ENCODE measurements at places on chromosomes 13 and 19. TPM values are rescaled to one million over a fixed set of nuclear protein-coding genes. Genes with fewer than 3 reads are reported as not detected.

GRCh38 chr19:632579-633067 is 714 bp downstream of the POLRMT start:
- no peak for DNase-seq

DNA sequence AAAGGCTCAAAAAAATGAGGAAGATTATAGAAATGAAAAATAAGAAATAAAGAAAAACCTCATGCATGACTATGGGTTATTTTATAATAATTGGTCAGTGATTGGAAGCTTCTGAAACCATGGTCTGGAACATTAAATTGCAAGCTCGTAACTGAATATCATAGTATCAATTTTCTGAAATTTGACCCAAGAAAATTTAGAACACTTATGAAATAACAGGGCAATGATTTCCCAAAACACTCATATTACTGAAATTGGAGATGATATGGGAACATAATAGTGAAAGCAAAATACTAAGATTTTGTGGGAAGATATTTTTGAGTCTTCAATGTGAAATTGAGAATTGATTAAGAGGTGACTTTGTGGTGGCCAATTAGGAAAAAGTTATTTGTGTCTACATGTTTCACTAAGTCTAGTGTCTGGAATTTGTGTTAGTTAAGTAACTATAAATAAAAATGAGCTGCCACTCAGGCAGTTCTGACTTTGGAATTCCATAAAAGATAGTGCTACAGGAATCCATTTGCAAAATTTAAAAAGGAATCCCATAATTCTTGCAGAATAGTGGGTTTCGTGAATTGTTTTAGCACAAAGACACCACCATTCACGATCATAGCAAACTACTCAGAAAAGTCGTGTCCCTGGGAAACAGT is 603.0 kb downstream of the LMO7 start:
- DNase-seq = no peak

GRCh38 chr19:17751912-17752273 is 616 bp downstream of the FCHO1 start:
- no peak for DNase-seq

The SPACA4 gene
- polyA plus RNA-seq = not detected

DNA sequence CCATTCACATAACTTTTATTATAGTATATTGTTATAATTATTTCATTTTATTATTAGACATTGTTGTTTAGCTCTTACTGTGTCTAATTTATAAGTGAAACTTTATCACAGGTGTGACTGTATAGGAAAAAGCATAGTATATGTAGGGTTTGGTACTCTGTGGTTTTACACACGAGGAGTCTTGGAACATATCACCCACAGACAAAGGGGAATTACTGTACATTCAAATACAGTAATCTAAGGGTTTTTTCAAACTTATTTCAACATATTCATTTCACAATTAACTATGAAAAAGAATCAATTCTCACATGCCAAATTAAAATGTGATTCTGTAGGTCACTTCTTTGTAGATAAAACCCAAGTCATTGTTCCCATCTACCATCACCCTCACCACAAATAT is 46.0 kb downstream of the RBM26 start:
- DNase-seq = no peak

GRCh38 chr19:54955376-54955775 is 8.0 kb upstream of the NLRP7 start:
- no peak for DNase-seq

GRCh38 chr13:97386801-97387484 is 47.0 kb upstream of the RAP2A start:
- peak; percentile 66 for DNase-seq

- no peak for DNase-seq
Observed at GRCh38 chr19:41912899-41913537, 15.2 kb downstream of the ERFL start.

- peak; percentile 100 for DNase-seq
Observed at GRCh38 chr13:49443704-49444523, at the start of the genes CAB39L and SETDB2. TSS of gene CAB39L (minus strand) at chr13:49444064. CDS start at chr13:49382910, 61,154 bp downstream. TSS of gene SETDB2 (plus strand) at chr13:49444274. CDS start at chr13:49451894, 7,620 bp downstream.

The BRME1 gene
- 3.1 TPM for polyA plus RNA-seq

GRCh38 chr13:32642858-32643257 is 56.6 kb downstream of the PDS5B start:
- no peak for DNase-seq

DNA sequence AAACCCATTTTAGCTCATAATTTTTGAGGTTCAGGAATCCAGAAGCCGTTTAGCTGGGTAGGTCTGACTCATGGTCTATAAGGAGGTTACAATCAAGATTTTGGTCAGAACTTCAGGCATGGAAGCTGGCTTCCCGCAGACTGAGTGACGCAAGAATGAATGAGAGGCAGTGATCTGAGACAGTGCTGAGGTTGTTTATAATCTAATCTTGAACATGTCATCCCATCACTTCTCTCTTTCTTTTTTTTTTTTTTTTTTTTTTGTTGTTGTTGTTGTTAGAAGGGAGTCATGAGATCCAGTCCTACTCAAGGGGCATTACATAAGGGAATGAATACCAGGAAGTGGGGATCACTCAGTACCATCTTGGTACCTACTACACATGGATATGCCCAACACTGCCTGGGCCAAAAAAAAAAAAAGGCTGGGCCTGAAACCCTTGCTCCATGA is 217.4 kb downstream of the DLEU7 start:
- DNase-seq = no peak

DNA sequence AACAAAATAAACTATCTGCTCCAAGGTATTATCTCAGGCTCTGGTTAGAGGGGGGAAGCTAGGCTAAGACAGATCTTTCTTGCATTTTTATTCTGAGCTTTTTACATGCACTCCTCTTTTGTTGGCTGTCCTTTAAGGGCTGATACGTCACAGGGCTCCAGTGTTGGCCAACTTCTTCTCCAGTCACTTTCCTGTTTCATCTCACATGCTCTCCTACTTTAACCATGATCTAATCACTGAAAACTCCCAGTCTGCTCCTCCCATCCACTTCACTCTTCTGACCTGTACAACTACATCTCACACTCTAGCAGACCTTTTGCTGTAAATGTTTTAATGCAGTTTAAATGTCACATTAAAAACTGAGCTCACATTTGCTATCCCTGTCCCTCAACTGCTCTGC is 510.0 kb upstream of the KLF12 start:
- no peak for DNase-seq

The GEMIN7 gene
- polyA plus RNA-seq = 13.5 TPM

- DNase-seq = no peak
Observed at GRCh38 chr13:50995854-50996253, 86.3 kb downstream of the RNASEH2B start.

GRCh38 chr13:72180253-72180952 is 313.4 kb upstream of the DACH1 start:
- DNase-seq = no peak

The LHFPL6 gene
- 127 TPM for polyA plus RNA-seq

The PSG1 gene
- not detected for polyA plus RNA-seq

- DNase-seq = no peak
Observed at GRCh38 chr13:66837246-66837645, 392.9 kb downstream of the PCDH9 start.

DNA sequence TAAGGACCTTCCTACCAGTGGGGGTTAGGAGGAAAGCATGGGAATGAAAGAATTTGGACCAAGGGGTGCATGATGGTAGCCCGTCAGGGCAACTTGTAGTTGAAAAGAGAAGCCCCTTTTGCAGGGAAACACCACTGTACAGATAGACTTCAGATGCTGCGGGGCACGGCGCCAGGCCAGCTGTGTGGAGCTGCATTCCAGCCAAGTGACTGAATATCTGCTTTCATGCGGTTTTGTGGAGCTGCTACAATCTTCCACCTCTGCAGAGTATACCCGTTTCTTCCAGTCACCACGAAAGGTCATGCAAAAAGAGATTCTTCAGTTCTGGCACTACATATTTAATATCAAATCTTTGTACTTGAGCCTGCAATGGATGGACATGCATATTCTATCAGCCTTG is 104.7 kb downstream of the RGCC start:
- no peak for DNase-seq

The FXYD3 gene
- 77.6 TPM for polyA plus RNA-seq

- no peak for DNase-seq
Observed at GRCh38 chr13:76707360-76707759, 178.8 kb downstream of the KCTD12 start.

The SIGLEC11 gene
- 0.82 TPM for polyA plus RNA-seq

DNA sequence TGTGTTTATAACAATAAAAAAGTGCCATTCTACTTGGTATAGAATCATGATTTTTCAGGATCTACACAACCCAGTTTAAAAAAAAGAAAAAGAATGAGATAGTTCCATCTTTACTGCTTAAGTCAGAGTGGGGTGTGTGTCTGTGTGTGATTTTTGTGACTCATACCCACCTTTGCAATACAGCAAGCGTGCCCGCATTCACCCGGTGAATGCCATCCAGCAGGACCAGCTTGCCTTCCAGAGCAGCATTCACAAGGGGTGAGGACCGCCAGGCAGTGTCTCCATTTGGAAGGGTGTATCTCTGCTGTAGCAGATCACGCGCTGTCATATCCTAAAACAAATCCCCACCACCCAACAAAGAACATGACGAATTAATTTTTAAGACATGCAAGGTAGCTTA is 127.7 kb downstream of the VWA8 start:
- no peak for DNase-seq

The PTH2 gene
- not detected for polyA plus RNA-seq

GRCh38 chr13:29954082-29955028 is 103.9 kb upstream of the UBL3 start:
- DNase-seq = no peak

- DNase-seq = peak; percentile 80
Observed at GRCh38 chr19:34254698-34255432, 511 bp downstream of the GARRE1 start.

DNA sequence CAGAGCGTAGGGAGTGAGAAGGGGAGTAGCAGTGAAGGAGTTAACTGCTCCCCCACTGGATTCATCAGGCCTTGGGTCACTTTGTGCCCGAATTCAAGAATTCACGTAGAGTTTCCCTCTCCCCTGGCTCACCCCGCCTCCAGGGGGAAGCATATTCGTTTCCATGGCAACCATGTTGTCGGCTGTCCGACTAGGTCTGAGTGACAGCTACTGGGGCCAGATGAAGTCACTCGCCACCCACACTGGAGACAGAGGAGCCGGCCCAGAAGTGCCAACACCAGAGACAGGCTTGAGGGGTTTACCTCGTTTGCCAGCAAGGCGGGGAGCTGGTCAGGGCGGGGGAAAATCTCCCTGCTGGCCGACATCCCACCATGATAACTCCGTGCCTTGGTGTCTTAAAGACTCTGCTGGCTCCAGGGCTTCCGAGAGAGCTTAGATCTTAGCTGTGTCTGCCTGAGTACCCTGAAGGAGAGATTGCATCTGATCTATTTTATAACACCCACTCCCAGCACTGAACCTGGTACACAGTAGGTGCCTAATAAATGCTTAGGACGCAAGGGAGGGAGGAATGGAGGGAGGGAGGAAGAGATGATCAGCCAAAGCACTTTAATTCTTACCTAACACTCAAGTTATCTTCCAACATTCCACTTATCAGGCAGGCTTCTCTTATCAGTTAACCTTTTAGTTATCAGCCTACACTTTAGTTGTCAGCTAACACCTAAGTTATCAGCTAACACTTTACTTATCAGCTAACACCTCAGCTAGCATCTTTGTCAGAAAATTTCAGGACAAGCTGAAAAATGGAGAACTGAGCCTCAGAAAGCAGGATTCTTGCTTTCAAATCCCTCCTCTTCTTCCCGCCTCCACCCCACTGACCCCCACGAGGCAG is 57.2 kb upstream of the ZNRF4 start:
- DNase-seq = no peak

The KCNC3 gene
- 0.88 TPM for polyA plus RNA-seq

DNA sequence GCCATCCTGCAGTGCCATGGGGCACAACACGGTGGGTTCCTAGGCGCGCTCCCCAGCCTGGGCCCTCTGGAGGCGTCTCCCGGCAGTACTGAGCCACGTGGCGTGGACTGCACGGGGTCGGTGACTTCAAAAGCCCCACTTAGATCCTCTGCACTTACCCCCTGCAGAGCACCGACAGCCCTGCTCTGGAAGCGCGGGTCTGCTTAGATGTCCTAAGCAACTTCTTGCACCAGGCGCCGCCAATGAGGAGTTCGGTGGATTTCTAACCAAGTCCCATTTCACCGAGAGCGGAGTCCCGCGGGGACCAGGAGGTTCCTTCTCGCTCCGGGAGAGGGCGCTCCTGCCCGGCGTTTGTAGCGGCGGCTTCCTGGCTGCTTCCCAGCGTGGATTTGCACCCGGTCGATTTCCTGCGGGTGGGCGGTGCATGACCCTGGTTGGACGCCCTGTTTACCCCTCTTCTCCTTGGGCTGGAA is 25.2 kb upstream of the ZNF845 start:
- DNase-seq = no peak

The LILRB2 gene
- 0.38 TPM for polyA plus RNA-seq

The SLAIN1 gene
- polyA plus RNA-seq = 3.5 TPM

- no peak for DNase-seq
Observed at GRCh38 chr19:38172001-38172400, 52.0 kb downstream of the DPF1 start.

GRCh38 chr13:50156140-50156539 is 140.9 kb downstream of the KCNRG start:
- no peak for DNase-seq

The KLK14 gene
- 0.10 TPM for polyA plus RNA-seq

DNA sequence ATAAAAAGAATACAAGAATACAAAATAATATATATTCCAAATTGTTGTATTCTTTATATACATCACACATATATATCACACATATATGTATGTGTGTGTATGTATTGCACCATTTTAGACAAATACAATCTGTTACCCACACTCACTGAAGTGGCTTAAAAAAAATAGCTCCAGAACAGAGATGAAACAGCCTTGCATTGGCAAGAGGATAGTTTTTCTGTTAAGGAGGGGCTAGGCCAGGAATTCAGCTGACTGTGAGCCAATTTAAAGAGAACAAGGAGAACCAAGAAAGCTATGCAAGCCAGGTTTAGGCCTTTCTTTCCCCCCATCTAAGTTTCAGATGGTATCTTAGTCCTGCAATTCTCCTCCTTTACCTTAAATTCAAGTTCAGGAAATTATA is 257.5 kb downstream of the MZT1 start:
- no peak for DNase-seq

DNA sequence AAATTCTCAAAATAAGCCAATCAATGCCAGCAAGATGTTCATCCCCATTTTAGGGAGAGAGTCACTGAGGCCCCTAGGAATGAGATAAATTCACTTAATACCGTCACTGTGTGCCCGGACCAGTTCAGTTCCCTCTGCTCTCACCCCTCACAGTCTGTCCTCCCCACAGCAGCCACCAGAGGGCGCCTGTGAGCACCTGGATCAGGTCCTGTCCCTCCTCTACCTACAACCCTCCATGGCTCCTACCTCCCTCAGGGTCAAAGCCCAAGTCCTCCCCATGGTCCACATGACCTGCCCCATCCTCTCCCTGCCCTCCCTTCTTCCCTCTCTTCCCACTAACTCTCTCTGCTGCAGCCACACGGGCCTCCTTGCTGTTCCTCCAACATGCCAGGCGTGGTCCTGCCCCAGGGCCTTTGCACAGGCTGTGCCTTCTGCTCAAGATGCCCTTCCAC is 42.0 kb upstream of the NFIC start:
- peak; percentile 61 for DNase-seq

The CLDND2 gene
- polyA plus RNA-seq = 3.5 TPM

The SACS gene
- polyA plus RNA-seq = 16.7 TPM

The WBP4 gene
- polyA plus RNA-seq = 9.9 TPM

The DCT gene
- not detected for polyA plus RNA-seq

- no peak for DNase-seq
Observed at GRCh38 chr13:59690857-59691500, 472.7 kb downstream of the DIAPH3 start.

GRCh38 chr19:6312018-6312417 is 21.4 kb downstream of the ACER1 start:
- DNase-seq = no peak

Data from aorta (tissue), 5 donors.